ENCODE measurements at places on chromosomes 6 and 20.
A peak's percentile ranks its signal among the peaks of the same experiment; 100 is the strongest.

DNA sequence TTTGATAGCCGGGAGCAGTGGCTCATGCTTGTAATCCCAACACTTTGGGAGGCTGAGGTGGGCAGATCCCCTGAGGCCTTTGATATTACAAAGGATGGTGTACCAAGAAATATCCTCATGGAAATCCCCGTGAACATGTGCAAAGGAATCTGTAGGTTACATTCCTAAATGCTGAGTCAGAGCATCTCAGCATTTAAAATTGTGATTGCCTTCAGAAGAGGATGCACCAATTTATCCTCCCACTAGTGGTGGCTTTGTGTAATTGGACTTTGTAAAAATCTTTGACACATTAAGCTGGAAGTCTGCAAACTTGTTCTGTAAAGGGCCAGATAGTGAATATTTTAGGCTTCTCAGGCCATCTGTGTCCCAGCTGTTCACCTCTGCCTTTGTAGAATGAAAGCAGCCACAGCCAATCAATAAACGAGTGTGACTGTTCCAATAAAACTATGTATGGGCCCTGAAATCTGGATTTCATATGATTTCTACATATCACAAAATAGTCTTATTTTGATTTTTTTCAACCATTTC, 11.8 kb downstream of the TMEM14B start:
- no peak for DNase-seq

DNA sequence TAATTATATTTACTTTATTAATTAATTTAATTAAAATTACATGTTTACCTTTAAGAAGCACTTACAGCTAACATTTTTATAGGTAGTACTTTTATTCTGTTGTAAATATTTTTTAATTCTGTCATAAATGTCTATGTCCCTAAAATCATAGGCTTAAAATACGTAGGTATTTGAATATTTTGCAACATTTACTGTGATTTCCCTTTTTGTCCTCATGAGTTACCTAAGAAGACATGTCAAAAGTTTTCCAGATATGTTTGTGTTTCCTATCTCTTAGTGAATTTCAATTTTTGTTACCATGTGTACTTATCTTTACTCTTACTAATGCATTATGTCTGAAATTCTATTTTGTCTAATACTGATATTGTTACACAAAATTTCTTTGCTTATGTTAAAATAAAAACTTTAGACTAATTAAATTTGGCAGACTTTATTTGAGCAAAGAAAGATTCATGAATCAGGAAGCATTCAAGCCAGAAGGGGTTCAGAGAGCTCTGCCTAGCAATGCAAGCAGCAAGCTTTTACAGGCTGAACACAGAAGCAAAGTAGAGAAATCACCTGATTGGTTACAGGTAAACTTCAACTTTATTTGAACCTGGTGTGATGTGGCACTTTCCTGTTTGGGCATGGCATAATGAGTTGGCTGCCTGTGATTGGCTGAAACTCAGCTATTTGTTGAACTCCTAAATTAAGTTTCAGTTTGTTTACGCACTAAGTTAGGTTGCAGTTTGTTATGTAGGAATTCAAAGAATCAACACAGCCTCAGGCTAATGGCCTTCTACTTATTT, 123.2 kb upstream of the TMEM170B start:
- DNase-seq: no peak

GRCh38 chr6:26043384-26044139, 43.7 kb upstream of the HFE start:
- DNase-seq: peak; percentile 93

DNA sequence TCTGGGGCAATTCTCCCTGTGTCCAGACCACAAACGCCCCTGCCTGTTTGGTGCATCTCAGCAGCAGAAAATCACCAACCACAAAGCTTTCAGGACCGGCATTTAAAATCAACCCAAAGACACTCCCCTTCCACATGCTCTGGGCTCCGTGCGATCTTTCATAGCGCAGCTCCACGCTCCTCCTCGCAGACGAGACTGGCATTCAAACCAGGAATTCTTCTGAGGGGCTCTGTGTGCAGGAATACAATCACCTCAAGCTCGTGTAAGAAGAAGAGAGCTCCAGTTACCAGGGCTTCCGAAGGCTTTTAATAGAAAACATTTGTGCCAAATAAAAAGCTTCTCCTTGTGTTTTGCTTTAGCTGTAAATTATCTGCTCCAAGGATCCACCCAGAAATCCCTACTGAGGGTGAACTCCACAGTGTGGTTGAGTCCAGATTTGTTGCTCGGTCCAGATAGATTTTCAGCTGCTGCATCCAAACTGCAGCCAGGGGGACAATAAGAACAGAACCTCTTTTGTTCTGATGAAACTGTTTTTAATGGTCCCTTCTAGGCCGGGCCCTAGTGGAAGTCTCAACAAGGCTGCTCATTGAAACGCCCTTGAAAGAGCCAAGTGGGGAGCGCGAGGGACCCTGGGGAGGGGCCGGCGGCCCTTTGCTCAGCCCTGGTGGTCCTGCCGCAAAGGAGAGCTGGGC, 16.4 kb upstream of the BMP7 start:
- peak; percentile 87 for DNase-seq

DNA sequence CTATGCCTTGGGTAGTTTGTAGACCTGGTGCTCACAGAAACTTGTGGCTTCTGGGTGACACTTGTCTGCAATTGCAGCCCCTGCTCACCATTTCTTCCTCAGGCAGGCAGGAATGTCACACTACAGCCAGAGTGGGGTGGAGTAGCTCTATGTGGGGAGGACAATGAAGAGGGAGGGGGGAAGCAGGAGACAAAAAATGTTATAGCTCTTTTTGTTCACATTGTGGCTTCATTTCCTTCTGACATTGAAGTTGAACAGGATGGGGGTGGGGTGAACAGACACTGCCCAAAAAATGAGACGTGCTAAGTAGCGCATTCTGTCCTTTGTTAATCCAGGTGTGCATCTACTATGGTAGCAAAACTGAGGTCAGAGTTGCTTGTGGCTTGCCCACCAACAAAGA, at the start of gene THEMIS:
TSS of gene THEMIS (minus strand) at position 124 of the 400 bp plus-strand sequence. CDS start 126 bp downstream, outside the sequence.
- no peak for DNase-seq

DNA sequence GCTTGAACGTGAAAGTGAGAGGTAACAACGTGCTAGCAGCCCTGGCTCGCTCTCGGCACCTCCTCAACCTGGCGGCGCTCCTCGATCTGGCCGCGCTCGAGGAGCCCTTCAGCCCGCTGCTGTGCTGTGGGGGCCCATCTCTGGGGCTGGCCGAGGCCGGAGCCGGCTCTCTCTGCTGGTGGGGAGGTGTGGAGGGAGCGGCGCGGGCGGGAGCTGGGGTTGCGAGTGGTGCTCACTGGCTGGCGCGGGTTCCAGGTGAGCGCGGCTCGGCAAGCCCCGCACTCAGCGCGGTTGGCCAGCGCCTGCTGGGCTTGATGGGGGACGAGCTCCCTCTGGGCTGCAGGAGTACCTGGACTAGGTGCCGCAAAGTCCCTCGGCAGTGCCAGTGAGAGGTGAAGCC, 52.5 kb upstream of the RPS6KA2 start:
- no peak for DNase-seq

GRCh38 chr6:28943557-28944411, 20.0 kb upstream of the TRIM27 start:
- DNase-seq: peak; percentile 68
